Fibroblast of the aortic adventitia (primary cell): ENCODE measurements at places on chromosomes 16 and 17. TPM values are rescaled to one million over a fixed set of nuclear protein-coding genes. Genes with fewer than 3 reads are reported as not detected.
A peak's percentile ranks its signal among the peaks of the same experiment; 100 is the strongest.

Gene NLGN2
- total RNA-seq: 7.0 and 20.3 TPM in 2 replicates

Gene CCP110
- total RNA-seq: 6.5 and 23.3 TPM in 2 replicates

Gene NAGPA
- 16.8 and 50.6 TPM in 2 replicates for total RNA-seq

Gene SHISA6
- not detected in 2 replicates for total RNA-seq

Gene CYB5D1
- 6.8 and 11.2 TPM in 2 replicates for total RNA-seq

Gene RAB34
- 154 and 412 TPM in 2 replicates for total RNA-seq

Gene ABCC3
- total RNA-seq: 1.4 and 12.5 TPM in 2 replicates

Gene SLC6A2
- total RNA-seq: not detected in 2 replicates

Gene AANAT
- total RNA-seq: not detected in 2 replicates

Gene OR1D2
- not detected in 2 replicates for total RNA-seq

- DNase-seq: no peak
These were observed 183.3 kb downstream of the UTP18 start for GRCh38 chr17:51443646-51444045.

GRCh38 chr16:72442385-72443158, 270.6 kb upstream of the PMFBP1 start:
- no peak for DNase-seq

DNA sequence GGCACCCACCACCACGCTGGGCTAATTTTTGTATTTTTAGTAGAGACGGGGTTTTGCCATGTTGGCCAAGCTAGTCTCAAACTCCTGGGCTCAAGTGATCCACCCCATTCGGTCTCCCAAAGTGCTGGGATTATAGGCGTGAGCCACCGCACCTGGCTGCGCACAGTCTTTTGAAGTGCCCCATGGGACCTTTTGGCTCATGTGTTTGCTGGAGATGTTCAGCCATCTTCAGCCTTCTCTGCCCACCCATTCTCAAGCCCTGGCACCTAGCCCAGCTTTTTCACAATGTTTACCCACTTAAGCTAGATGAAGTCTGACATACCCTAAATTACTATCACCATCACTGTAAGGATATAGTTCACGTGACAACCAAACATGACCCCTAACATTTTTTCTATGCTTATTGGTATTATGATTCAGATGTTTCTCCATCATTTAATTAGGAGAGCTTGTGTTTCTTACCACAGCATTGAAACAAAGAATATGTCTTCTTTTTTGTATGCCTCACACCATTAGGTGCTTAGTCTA, 32.3 kb downstream of the PECAM1 start:
- DNase-seq: no peak

GRCh38 chr17:51056813-51057510, 63.7 kb downstream of the SPAG9 start:
- DNase-seq: peak; percentile 94

- DNase-seq: no peak
These were observed 54.8 kb downstream of the NOG start for GRCh38 chr17:56648321-56648720.

GRCh38 chr16:48212033-48212432, 32.1 kb upstream of the LONP2 start:
- DNase-seq: no peak

DNA sequence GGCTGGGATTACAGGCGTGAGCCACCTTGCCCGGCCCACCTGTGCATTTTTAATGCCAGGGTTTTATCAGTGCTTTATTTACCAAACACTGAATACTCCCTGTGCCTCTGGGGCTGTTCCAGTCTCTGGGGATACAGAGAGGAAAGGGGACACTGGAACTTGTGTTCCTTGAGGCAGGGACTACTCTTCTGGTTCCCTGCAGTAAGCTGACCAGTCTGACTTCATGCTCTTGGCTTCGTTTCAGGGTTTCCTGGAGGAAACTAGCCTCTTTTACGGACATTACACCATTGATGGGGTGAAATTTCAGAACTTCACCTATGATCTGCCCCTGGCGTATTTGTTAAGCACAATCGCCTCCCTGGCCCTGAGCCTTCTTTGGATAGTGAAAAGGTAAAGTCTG, 37.4 kb upstream of the COQ7 start:
- no peak for DNase-seq

- DNase-seq: no peak
These were observed 25.8 kb downstream of the CRISPLD2 start for GRCh38 chr16:84845496-84846002.

DNA sequence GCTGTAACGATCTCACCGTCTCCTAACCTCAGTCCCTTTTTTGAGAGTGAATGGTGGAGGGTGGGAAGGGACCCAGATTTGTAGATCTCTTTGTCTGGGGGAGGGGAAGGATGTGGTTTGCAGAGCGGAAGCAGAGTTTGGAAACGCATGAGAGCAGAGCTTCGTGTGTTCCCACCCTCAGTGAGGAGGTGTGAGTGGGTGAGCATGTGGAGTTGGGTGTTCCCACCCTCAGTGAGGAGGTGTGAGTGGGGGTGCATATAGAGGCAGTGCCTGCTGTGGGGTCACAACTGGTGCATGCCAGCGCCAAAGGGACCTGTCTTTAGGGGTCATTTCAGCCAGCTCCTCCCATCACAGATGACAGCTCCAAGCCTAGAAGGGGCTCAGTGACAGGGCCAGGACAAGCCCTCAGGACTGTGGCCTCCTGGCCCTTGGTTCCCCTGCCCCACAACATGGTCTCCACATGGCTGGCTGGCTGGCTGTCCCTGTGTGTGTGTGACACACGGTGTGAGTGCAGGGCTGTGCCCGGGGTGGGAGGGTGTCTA, 1.8 kb upstream of the CISD3 start:
- DNase-seq: no peak

- DNase-seq: no peak
These were observed 1.3 kb downstream of the ADGRG1 start for GRCh38 chr16:57629516-57630406.

DNA sequence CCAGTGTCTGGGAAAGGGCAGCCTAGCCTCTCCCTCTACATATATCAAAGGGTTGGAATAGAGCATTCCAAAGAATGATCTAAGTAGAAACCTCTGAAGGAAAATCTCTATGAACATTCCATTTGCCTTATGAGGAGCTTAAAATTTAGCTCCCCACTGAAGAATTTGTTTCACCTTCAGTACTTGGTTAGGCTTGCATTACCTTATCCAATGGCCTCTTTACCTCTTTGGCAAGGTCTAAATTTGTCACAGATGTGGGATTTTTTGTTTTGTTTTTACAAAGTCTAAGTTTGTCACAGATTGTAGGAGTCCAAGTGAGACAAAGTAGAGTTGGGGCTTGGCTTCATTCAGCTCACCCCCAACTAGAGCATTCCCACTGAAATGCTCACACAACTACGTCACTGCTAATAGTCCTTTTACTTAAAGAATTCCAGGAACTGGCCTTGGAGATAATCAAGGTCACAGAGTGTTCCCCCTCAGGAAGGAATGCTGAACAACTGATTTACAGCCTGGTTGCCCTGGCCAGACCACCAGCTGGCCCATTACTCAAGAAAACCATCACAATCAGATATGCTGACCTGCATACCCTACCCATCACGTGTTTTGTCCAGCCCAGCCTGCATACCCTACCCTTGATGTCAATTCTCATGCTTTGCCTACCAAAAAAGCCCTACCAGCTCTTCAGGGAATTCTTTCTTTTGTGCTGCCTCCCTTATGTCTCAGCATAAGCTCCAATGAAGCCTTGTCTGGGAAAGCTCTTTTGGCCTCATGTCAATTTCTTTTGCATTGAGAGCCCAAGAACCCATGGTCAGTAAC, 26.5 kb upstream of the PPM1D start:
- peak; percentile 93 for DNase-seq

DNA sequence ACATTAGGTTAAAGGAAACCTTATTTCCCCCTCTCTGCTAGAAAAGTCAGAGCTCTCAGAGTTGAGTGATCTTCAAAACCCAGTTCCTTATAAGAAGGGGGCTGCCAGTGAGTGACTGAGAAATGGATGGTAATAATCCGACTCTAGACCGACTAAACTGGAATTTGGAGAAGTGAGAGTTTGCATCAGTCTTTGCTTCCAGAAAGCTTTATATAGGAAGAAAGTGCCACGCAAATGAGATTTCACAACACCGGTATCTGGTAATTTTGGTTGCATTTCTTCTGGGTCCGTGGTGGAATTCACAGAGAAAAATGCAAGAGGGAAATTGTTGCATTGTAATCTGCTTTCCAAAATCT, 271.4 kb downstream of the MAF start:
- DNase-seq: no peak

DNA sequence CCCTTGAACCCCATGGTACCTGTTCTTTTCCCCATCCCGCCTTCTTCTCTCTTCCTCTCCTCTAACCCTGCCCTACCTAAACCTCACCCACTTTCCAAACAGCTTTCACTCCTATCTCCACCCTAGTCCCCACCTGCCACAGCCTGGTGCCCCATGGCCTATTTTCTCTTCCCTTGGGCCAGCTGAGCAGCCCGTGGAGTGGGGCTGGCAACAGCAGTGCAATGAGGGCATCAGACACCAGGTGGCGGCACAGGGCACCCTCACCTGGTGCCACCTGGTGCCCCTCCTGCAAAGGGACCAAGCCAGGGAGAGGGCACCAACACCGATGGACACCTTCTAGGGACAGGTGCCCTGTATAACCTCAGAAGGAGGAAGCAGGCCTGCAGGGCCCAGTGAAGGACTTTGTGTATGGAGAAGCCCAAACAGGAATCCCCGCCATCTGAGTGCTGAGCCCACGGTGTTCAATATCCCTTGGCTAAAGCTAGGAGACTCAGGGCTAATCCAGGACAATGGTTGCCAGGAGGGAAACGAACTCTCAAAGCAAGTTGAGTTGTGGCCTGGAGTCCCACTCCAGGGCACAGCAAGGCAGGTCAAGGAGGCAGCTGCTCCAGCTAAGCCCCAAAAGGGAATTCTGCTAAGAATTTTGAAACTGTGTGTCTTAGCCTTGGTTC, 4.0 kb upstream of the ABCC3 start:
- no peak for DNase-seq

DNA sequence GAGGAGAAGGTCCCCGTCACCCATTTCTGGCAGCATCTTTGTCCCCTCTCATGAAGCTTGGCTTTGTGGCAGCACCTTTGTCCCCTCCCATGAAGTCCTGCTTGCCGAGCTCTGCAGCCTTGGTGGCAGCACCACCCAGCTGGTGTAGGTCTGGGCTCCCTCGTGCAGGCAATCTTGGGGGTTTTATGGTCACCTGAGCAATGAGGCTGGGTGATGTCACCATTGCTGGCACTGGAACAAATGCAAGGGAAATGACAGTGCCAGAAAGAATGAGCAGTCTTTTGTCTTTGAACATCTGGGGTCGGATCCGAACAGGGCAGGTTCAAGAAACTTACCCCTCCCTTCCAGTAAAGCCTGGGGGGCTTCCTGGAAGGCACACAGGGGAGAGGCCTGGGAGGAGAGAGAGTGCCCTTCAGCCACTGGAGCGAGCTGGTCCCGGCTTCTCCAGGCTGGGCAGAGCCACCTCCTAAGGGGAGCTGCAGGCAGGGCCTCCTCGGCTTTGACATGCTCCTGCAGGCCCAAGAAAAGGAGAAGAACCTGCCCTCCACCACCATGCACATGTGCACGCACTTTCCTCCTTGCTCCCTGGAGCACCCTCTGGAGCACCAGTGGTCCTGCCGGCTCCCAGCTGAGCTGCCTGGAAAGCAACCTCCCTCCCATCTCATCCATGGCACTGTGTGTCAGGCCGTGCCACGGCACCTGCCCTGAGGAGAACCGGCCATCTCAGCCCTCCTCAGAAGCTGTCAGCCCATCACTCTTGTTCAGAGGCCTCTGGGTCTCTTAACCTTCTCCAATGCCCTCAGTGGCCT, 16.0 kb downstream of the BTBD17 start:
- peak; percentile 6 for DNase-seq

GRCh38 chr16:88274847-88275246, 107.9 kb upstream of the ZNF469 start:
- peak; percentile 46 for DNase-seq

- no peak for DNase-seq
These were observed 12.8 kb downstream of the CYTH1 start for GRCh38 chr17:78769196-78769773.

- peak; percentile 71 for DNase-seq
These were observed 39.7 kb downstream of the USP10 start for GRCh38 chr16:84739349-84740124.

DNA sequence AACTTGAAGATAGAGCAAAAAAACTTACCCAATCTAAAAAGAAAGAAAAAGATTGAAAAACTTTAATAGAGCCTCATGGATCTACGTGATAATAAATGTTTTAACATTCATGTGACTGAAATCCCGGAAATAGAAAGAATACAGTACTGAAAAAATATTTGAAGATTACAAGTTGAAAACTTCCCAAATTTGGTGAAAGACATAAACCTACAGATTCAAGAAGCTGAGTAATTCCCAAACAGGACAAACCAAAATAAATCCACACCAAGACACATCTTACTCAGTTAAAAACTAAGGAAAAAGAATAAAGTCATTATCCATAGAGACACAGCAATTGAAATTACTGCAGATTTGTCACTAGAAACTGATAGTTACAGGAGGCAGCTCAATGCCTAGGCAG, 121.8 kb upstream of the NUDT7 start:
- no peak for DNase-seq

DNA sequence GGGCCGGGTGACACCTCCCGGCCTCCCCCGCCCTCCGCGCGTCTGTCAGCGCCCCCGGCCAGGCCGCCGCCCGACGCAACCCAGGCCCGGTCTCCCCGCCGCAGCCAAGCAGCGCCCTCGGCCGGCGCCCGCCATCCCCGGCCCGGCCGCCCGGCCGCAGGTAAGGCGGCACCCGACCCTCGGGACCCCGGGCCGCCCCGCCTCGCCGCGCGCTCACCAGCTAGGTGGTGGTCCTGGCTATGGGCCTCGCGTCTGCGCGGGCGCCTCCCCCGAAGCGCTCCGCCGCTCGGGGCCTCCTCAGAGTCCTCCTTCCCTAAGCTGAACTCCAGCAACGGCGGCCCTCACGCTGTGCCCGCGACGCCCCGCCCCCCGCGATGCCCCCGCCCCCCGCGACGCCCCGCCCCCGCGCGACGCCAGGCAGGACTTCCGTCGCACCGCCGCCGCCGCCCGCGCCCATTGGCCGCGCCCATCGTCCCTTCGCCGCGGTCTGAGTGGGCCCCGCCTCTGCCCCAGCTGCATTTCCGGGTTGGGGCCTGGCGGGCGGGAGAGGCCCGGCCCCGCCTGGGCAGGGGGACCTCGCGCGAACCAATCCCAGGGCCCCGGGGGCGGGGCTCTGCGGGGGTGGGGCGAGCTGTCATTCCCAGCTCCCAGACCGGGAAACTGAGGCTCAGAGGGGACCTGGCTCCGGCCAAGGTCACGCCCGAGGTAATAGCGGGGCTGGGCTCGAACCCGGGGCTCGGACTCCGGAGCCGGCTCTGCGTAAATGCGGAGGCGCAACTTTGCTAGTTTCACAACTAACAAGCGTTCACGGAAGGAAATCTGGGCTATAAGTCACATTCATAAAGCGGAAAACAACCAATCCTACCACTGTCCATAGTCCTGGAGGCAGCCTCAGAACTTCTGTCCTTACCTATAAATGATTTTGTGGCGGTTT, 9.0 kb upstream of the KCTD5 start:
- DNase-seq: peak; percentile 83

GRCh38 chr16:8146256-8147012, 443.9 kb downstream of the TMEM114 start:
- no peak for DNase-seq

- peak; percentile 59 for DNase-seq
These were observed 254.5 kb upstream of the CACNG5 start for GRCh38 chr17:66580184-66580955.

GRCh38 chr17:50457621-50458020, 11.1 kb downstream of the CHAD start:
- no peak for DNase-seq

- peak; percentile 16 for DNase-seq
These were observed 21.3 kb downstream of the CYLD start for GRCh38 chr16:50763211-50763610.

GRCh38 chr17:37742762-37743611, 1.9 kb downstream of the HNF1B start:
- DNase-seq: no peak

GRCh38 chr17:50882851-50883250, 16.7 kb upstream of the TOB1 start:
- DNase-seq: peak; percentile 67

GRCh38 chr16:85025781-85026653, 1.6 kb upstream of the KIAA0513 start:
- DNase-seq: no peak
